Stimulated activated CD8-positive, alpha-beta memory T cell treated with anti-CD3 and anti-CD28 coated beads, Interleukin-7, amount 100 ng/mL, for 1 hour (primary cell): ENCODE measurements at places on chromosomes 6 and 20.

- DNase-seq: no peak
Observed at GRCh38 chr6:37659561-37659960, 38.1 kb downstream of the MDGA1 start.

- DNase-seq: peak; percentile 14
Observed at GRCh38 chr6:43668151-43669028, 19.2 kb downstream of the MRPS18A start.

GRCh38 chr6:165615636-165616035 is 47.4 kb downstream of the PDE10A start:
- no peak for DNase-seq

DNA sequence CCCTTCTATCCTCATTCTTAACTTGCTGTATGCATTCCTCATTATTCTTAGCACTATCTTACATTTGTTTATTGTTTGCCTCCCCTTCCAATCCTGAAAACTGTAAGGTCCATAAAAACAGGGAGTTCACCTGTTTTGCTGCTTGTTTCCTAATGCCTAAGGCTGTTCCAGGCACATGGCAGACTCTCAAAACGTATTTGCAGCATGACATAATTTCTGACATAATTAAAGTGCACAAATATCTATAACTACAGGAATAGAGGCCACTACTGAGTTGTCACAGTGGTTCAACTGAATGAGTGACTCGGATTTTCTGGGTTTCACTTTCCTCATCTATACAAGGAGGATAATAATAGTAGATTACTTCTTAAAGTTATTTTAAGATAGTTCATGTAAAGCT is 83.0 kb downstream of the HFE start:
- DNase-seq: no peak

DNA sequence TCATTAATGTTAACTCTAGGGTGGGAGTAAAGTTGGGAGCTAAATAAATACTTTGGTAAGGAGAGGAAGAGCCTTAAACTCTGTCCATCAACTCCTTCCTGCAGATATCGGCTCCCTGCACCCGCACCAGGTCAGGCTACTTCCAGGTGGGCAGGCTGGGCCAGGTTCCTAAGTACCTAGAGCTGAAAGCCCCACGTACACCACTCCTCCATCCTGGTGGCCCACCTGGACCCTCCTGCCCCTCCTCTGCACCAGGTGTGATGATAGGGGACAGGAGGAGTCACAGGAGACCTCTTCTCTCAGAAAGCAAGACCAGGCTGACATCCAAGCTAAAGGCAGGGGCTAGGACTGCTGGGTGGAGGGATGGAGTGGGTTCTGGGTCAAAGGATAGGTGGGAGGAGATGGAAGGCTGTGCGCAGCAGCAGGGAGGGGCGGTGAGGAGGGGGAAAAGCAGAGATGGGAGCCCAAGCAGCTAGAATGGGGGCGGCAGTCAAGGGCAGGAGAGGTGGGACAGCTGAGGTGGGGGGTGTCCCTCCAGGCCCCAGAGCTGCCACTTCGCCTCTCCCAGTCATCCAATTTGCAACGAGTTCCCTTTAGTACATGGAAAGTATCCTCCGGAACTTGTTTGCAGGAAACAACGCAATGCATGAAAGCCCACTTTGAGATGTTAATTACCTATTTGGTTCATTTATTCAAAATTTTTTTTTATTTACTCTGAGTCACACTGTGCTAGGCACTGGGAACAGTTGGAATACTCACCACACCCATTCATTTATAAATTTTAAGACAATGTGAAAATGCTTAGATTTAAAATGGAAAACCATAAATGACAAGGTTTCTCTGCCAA is 15.2 kb upstream of the TOX2 start:
- no peak for DNase-seq

DNA sequence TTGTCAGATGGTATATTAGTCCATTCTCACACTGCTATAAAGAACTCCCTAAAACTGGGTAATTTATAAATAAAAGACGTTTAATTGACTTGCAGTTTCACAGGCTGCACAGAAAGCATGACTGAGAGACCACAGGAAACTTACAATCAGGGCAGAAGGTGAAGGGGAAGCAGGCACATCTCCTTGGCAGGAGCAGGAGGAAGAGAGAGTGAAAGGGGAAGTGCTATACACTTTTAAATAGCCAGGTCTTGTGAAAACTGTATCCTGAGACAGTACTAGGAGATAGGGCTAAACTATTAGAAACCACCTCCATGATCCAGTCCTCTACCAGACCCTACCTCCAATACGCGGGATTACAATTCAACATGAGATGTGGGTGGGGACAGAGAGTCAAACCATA is 193.9 kb upstream of the KCNG1 start:
- no peak for DNase-seq

DNA sequence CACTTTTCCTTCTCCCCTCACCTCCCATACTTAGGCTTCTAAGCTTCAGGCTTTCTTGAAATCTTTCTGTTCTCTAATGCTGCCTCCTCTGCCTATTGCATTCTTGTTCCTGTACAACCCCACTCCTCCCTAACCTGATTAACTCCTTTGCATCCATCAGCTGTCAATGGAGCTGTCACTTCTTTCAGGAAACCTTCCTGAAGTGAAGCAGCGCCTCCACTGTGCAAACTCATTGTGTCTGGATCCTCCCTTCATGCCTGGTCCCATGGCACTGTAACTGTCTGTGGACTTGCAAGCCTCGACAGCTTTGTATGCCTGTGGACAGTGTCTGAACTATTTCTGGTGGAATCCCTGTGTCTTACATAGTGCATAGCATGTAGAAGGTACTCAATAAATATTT is 185.0 kb downstream of the HS3ST5 start:
- DNase-seq: no peak

GRCh38 chr6:89413006-89413400 is 930 bp upstream of the RRAGD start:
- no peak for DNase-seq

- no peak for DNase-seq
Observed at GRCh38 chr20:58428364-58428763, 39.3 kb downstream of the VAPB start.

GRCh38 chr6:151059612-151060095 is 180.1 kb upstream of the AKAP12 start:
- no peak for DNase-seq

DNA sequence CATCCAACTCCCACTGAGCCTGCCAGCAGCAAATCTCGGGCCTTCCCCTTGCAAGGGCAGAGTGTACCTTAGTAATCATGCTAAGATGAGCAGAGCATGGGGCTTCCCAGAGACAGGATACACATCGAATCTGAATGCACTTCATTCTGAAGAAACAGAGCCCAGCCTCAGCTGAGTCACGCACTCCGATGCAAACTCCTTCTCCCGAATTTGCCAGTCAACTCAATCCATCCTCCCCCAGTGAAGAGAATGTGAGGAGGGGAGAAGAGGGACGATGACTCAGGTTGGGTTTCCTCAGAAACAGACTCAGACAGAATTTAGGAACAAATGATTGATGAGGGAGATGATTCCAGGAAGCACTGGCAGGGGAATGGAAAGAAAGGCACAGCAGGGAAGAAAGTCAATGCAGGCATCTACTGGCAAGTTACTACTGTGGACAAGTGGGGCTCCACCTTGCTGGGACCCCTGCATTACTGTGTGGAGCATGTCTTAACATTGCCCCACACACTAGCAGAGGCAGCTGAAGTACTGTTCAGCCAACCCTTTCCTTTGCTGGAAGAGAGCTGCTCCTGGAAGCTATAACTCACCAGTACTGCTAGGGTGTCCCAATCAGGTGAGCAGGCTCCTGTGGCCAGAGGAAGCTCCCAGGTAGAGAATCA is 251.6 kb downstream of the ADGB start:
- no peak for DNase-seq

DNA sequence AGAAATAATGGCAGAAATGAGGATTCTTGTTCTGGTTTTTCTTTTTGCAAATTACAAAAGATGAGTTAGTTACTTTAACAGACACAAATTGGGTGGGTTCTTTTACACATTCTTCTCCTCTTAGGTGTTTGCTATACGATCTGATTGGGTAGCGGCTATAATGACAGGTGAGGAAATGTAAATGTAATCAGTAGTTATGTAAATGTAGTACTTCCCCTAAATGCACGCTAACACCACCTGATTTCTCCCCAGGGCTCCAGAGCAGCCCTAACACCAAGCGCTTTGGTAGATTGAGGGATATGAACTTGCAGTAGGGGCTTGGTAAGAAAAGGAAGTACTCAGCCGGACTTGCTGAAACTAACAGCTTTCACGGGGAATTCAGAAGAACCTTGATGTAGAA is 499.4 kb upstream of the NOX3 start:
- no peak for DNase-seq

DNA sequence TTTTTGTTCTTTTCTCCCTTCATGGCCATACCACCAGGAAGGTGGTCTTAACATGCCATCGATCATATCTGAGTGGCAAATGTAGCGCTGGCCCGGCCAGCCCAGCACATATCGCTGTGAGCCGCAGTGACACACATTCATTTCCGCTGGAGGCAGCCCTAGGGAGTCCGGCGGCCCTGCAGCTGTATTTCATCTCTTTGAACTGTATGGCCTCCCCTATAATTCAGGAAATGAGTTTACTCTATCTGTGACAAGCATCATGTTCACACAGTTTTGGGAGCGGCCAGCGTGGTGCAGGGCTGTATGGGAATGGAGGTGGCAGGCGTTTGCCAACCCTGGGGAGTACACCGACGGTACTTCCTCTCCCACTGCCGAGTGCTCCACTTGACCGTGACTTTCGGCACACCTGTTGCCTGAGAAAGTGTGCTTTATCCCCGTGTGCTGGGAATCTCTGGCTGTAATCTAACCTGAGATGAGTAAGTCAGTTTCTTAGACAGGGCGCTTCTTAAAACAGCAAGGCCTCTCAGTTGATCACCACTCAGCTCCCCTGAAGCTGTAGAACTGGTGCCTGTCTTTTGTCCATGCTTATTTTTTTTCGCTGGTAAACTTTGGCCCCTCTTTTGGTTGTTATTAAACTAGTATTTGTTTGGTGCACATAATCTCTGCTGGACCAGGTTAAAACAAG is 257.1 kb upstream of the TAB2 start:
- DNase-seq: peak; percentile 23

DNA sequence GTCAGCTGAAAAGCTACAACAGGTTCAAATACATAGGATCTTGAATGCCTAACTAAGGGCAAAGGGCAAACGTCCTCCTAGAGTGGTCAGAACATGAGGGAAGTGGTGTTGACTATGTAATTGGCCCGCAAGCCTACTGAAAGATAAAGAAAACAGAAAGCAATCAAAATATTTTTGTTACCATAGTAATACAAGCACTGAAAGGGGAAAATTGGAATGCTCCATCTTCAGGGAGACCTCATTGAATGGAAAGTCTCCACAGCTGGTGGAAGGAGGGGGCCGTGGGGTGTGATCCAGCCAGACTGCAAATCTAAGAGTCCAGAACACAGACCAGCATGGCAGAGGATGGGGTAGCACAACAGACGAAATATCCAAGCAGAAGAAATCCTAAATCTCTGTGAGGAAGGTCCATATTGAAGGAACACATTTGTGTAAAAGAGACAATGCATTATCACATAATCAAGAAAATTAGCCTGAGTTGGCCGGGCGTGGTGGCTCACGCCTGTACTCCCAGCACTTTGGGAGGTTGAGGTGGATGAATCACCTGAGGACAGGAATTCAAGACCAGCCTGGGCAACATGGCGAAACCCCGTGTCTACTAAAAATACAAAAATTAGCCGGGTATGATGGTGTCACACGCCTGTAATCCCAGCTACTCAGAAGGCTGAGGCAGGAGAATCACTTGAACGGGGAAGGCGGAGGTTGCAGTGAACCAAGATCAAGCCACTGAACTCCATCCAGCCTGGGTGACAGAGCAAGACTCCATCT is 39.5 kb downstream of the MTFR2 start:
- no peak for DNase-seq

GRCh38 chr20:31363295-31363694 is 5.1 kb upstream of the DEFB118 start:
- DNase-seq: no peak

GRCh38 chr6:14799928-14800327 is 445.9 kb upstream of the JARID2 start:
- no peak for DNase-seq

- no peak for DNase-seq
Observed at GRCh38 chr20:36317675-36318074, 11.5 kb downstream of the DLGAP4 start.

DNA sequence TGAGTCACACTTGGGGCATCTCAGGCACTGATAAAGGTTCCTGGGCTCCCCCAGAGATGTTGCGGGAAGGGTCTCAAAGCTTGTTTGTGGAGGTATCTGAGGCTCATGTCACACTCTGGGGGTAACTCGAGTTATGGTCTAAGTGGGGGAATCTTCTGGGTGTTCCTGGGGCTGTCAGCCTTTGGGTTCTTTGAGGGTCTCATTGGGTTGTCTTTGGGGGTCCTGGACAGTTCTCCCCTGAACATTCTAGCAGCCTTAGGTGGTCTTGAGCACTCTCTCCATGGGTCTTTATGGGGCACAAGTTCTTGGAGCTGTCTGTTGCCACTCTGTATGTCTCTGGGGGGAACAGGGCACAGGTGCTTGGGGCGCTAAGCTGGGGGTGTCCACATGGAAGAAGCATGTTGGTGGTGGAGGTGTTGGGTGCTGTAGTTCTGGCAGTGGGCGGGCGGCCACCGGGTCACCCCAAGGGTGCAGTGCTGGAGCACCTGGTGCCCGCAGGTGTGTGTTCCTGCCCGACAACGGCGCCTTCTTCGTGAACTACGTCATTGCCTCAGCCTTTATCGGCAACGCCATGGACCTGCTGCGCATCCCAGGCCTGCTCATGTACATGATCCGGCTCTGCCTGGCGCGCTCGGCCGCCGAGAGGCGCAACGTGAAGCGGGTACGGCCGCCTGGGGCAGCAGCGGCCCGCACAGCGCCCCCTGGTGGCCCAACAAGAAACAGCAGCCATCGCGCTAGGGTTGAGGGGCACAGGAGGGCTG is 7.1 kb upstream of the CAPN11 start:
- DNase-seq: peak; percentile 59

- no peak for DNase-seq
Observed at GRCh38 chr20:52179331-52180179, 12.0 kb downstream of the ZFP64 start.

GRCh38 chr6:167733740-167734661 is 92.7 kb upstream of the AFDN start:
- no peak for DNase-seq

DNA sequence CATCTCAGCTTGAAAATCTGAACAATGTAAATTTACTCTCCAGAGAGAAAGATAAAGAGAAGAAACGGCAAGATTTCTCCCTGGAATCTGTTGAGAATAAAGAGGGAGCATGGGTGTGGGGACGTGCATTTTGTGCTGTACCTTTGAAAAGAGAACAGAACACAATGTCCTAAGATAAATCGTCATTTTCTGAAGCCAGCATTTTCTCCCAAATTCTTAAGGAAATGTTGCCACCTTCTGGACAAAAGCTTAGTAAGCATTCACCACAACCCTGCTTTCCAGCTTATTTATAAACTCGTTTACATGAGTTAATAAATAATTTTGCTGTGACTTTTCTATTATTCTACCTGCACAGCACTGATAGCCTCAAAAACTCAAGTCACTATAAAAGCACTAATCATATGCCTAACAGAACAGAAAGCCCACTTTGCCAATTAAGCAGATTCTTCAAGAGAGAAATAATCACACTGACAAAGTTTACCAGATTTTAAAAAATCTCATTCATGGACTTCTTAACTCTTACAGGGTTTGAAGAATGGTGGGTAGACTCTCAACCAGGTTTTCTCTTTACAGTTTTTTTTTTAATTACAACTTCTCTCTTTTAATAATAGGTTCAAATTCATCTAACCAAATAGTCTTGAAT is 155.8 kb downstream of the MBOAT1 start:
- DNase-seq: no peak
